Amniotic epithelial cell (primary cell): ENCODE measurements at places on chromosomes 3 and 15.

- DNase-seq, result peak; percentile 42
Observed at GRCh38 chr3:110341047-110341446, 730.6 kb upstream of the NECTIN3 start.

GRCh38 chr15:73464602-73465001, 21.6 kb downstream of the REC114 start:
- DNase-seq, result no peak

- no peak for DNase-seq
Observed at GRCh38 chr3:9231471-9231870, 18.0 kb downstream of the SRGAP3 start.

- peak; percentile 50 for DNase-seq
Observed at GRCh38 chr3:107106316-107106715, 270.9 kb upstream of the CCDC54 start.

GRCh38 chr15:74788683-74789151, 6.8 kb downstream of the CSK start:
- no peak for DNase-seq
